ENCODE measurements at places on chromosomes 4 and X. TPM values are rescaled to one million over a fixed set of nuclear protein-coding genes. Genes with fewer than 3 reads are reported as not detected.

Gene SMARCA1
- 53.3 TPM for total RNA-seq

Gene HS6ST2
- total RNA-seq: 0.17 TPM

Gene MAGEE2
- total RNA-seq: not detected

Gene PPP1R2C
- total RNA-seq: not detected

Gene SH3TC1
- 3.9 TPM for total RNA-seq

Gene LRPAP1
- 62.9 TPM for total RNA-seq

Gene SH3BP2
- total RNA-seq: 9.5 TPM

Gene AADAT
- total RNA-seq: 3.5 TPM

Gene FREM3
- total RNA-seq: not detected

Gene TRPC3
- 1.0 TPM for total RNA-seq

Gene PACRGL
- total RNA-seq: 23.3 TPM

Gene NOX1
- total RNA-seq: not detected

Gene NAA11
- total RNA-seq: not detected

Gene NEUROG2
- total RNA-seq: not detected

Gene NAP1L3
- total RNA-seq: 1.3 TPM
